Aorta (tissue), 5 donors: ENCODE measurements at places on chromosomes 3 and 15. TPM values are rescaled to one million over a fixed set of nuclear protein-coding genes. Genes with fewer than 3 reads are reported as not detected.

PATL2 gene
- total RNA-seq = 2.2 TPM

DNA sequence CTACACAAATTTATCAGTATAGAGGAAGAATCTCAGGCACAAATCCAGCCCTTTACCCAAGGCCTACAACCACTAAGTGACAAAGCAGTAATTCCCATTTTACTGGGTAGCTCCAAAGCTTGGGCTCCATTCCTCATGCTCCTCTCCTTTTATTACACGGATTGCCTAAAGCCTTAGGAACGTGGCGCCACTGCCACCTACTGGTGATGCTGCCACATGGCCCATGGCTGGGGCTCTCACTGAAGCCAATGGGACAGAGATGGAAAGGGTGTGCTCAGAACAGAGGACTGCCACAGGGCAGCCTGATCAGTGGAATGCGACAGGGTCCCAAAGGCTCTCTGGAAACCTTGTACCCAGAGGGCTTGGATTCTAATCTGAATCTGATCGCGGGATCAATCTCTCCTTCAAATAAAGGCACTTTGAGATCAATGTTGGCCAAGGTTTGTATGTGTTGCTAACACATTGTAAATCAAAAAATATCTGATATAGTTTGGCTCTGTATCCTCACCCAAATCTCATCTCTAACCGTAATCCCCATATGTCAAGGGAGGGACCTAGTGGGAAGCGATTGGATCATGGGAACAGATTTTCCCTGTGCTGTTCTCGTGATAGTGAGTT is 33.5 kb upstream of the LYZL4 start:
- H3K4me1 ChIP-seq = no peaks in the 10 kb centered on the region
- H3K27me3 ChIP-seq = no peaks in the 10 kb centered on the region
- no peak overlapping the region for H3K4me3 ChIP-seq
- peak; percentile 94 for DNase-seq

C3orf22 gene
- not detected for total RNA-seq

TYRO3 gene
- 6.0 TPM for total RNA-seq

ATP13A4 gene
- 0.10 TPM for total RNA-seq

- H3K4me3 ChIP-seq = no peak overlapping the region
- H3K27me3 ChIP-seq = no peaks in the 10 kb centered on the region
- no peak for DNase-seq
- no peaks in the 10 kb centered on the region for H3K36me3 ChIP-seq
Measured at GRCh38 chr15:50350621-50351020, 4.4 kb downstream of the GABPB1 start.

GRCh38 chr15:44734839-44735481 is 1.4 kb upstream of the TRIM69 start:
- DNase-seq = no peak
- no peak overlapping the region for H3K27ac ChIP-seq
- H3K27me3 ChIP-seq = no peaks in the 10 kb centered on the region
- no peaks in the 10 kb centered on the region for H3K36me3 ChIP-seq
- peaks cover 2% of the 10 kb centered on the region for H3K4me1 ChIP-seq
